NCI-H748 treated with DMSO at 0.1 percent for 48 hours (cell line): ENCODE measurements at places on chromosomes 11 and 22.

DNA sequence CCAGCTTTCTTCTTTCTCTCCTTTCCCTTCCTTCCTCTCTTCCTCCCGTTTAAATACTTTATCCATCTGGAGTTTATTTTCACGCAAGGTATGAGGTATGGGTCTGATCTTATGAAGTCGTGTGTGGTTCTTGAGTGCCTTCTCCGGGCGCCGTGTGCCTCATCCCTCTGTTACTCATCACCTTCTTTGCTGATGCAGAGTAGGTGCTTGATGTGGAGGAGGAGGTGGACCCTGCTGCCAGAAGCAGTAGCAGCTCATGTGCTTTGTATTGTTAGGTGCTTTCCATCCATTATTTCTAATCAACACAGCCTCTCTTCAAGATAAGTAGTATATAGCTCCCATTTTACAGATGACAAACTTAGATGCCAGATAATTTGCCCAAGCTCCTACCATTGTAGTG, 47.0 kb downstream of the TNRC6B start:
- no peak for DNase-seq

DNA sequence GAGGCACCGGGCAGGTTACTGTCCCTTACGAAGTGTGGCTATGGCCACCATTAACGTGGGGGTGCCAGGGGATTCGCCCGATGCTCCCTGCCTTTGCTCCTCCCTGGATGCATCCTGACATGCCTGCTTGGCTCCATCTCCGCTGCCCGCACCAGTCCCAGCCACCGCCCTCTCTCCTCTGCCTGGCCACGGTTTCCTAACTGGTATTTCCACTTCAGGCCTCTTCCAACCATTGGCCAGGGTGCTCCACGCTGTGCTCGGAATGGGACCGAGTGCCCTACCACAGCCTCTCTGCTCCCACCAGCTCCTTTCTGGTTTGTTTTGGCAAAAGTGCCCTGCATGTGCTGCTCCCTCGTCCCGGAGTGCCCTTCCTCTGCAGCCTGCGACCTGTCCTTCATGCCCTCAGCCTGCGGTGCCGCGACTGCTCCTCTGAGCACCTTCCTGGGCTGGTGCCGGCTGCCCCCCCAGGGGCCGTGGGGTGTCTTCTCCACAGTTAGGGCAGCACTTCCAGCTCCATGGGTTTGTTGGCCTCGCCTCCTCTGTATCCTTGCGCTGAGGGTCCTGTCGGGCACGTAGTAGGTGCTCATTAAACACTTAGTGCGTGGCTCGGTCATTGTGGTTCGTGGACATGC, 12.6 kb upstream of the GRAMD4 start:
- no peak for DNase-seq

DNA sequence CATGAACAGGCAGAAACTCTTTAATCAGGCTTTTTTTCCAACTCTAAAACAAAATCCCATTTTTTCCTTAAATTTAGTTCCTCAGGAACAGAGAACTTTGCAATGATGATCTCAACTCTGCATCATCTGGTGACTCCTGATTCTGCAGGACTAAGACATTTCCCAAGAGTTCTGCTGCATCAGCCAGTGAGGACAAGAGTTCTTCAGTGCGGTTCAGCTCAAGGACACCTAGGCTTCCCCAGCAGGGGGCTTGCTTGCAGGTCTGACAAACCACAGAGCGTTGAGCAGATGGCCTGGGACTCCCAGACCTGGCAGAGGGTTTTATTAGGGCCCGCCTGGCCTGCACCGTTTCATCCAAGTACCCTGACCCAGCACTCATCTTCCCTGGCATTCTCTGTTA, 6.4 kb downstream of the CDCA5 start:
- no peak for DNase-seq

GRCh38 chr11:97143463-97143862, 753.6 kb downstream of the JRKL start:
- DNase-seq = no peak

DNA sequence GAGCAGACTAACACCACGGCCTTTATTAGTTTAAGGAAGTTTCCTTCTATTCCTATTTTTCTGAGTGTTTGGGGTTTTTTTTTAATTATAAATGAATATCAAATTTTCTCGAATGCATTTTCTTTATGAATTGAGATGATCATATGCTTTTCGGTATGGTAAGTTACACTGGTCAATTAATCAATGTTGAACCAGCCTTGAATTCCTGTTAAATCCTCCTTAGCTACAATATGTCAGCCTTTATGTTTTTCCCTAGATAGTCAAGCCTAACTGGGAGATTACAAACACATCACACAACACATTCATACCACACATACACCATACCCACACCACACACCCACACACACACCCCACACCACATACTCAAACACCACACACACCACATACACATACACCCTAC, 247.6 kb downstream of the BRD1 start:
- DNase-seq = no peak

- no peak for DNase-seq
These were observed at the start of gene OR5L1 for GRCh38 chr11:55811067-55811466. Gene OR5L1 (plus strand): TSS chr11:55811367. CDS start chr11:55811467, 100 bp downstream.

- no peak for DNase-seq
These were observed 14.0 kb upstream of the ARSA start for GRCh38 chr22:50641696-50642607.

- no peak for DNase-seq
These were observed 4.4 kb downstream of the CTSD start for GRCh38 chr11:1759151-1759850.

DNA sequence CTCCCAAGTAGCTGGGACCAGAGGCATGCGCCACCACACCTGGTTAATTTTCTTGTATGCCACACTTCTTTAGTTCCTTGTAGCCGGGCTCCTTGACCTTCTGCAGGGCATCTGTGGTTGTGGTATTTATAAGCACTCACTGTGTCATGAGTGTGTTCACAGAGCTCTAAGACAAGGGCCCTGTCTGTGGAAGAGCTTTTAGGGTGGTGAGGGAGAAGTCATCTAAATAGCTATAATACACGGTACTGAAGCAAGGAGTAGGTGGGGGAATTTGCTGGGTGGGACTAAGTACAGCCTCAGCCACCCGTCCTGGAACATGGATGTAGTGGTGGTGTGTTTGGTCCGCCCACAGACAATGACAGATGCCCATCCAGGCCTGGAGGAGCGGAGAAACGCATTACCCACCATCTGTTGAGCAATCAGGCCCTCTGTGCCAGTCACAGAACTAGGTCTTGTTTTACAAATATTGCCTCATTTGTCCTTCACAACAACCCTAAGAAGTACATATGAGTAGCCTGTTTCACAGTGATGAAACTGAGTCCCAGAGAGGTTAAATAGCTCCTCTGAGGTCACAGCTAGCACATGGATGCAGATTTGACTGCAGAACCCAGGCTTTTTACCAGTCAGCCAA, 10.1 kb downstream of the ACO2 start:
- no peak for DNase-seq

- DNase-seq = no peak
These were observed 39.1 kb downstream of the SLC35F2 start for GRCh38 chr11:107819361-107820014.

GRCh38 chr22:27937453-27937852, 18.4 kb upstream of the PITPNB start:
- no peak for DNase-seq

GRCh38 chr22:30224161-30224857, 22.2 kb downstream of the LIF start:
- DNase-seq = no peak

GRCh38 chr11:16613512-16614381, 124.7 kb upstream of the C11orf58 start:
- peak; percentile 90 for DNase-seq

GRCh38 chr11:92941676-92942571, 27.5 kb upstream of the MTNR1B start:
- no peak for DNase-seq

GRCh38 chr22:46736705-46737104, 1.3 kb downstream of the CERK start:
- peak; percentile 5 for DNase-seq

- DNase-seq = no peak
These were observed 38.3 kb upstream of the MYH9 start for GRCh38 chr22:36425977-36426523.

GRCh38 chr11:86182976-86183584, 61.5 kb upstream of the EED start:
- no peak for DNase-seq

GRCh38 chr11:12273618-12273995, 103.8 kb upstream of the PARVA start:
- no peak for DNase-seq

- DNase-seq = no peak
These were observed 1298.7 kb upstream of the CNTN5 start for GRCh38 chr11:97722065-97722464.

- peak; percentile 61 for DNase-seq
These were observed 781 bp upstream of the TEF start for GRCh38 chr22:41380993-41381328.

- no peak for DNase-seq
These were observed 740 bp upstream of the TRMT2A start for GRCh38 chr22:20117633-20118299.
